Spinal cord (tissue), 10 donors: ENCODE measurements at places on chromosomes 11 and 22. TPM values are rescaled to one million over a fixed set of nuclear protein-coding genes. Genes with fewer than 3 reads are reported as not detected.

Gene SPI1
- total RNA-seq = 8.6 TPM

Gene CARD16
- 5.4 TPM for total RNA-seq

Gene NRXN2
- total RNA-seq = 145 TPM

Gene KRTAP5-10
- not detected for total RNA-seq

Gene GGTLC3
- not detected for total RNA-seq
